ENCODE measurements at places on chromosomes 1 and 21.

DNA sequence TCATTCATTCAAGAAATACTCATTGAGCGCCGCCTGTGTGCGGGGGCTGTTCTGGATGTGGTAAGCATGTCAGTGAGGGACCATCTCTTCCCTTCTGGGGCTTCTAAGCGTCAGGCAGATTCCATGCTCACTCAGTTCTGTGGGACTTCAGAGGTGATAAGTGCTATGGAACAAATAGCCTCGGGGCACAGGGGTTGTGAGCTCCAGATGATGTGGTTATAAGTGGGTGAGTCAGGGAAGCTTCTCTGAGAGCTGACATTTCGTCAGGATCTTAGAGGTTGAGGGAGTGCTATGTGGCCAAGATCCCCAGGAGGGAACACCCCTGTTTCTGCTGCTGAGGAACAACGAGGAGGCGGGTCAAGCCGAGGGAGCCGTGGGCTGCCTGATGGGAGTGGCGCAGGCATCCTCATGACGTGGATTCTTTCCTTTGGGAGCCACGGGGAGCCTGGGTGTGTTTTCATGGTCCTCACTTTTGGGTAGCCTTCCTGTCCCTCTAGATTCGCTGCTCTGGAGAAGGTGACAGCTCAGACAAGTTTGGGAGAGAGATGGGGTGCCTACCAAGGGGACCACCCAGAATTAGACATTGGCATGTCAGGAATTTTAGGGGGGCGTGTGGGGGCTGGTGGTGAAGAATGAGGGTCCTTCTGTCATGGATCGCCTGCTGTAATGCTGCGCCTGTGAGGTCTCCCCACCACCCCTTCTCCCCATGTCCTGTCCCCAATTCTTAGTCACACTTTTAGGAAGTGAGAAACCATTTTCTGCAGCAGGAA, 38.5 kb downstream of the HUNK start:
- DNase-seq = no peak

- DNase-seq = no peak
Measured at GRCh38 chr1:22112554-22112953, 30.3 kb downstream of the WNT4 start.

GRCh38 chr1:198606020-198606438, 32.8 kb upstream of the PTPRC start:
- DNase-seq = no peak

GRCh38 chr1:194045416-194045815, 859.0 kb upstream of the B3GALT2 start:
- DNase-seq = no peak

DNA sequence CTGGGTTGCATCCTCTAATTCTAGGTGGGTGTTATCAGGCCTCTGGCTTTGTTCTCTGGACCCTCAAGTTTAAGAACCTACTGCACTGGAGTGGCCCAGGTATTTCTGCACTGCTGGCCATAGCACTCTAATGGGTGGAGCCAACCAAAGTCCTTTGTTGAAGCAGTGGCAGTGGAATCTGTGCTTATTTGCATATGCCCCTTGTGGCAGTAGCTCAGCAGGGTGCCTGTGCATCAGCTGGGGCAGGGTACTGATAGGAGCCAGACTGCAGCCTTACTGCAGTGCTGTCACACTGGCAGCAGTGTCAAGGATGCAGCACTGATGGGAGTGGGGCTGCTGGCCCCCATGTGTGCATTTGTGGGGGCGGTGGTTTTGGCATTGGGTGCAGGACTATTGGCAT, 660.6 kb downstream of the LRRIQ3 start:
- DNase-seq = no peak

- no peak for DNase-seq
Measured at GRCh38 chr1:10059342-10059718, 26.6 kb downstream of the UBE4B start.

- no peak for DNase-seq
Measured at GRCh38 chr1:117118137-117118536, 3.4 kb downstream of the TRIM45 start.

GRCh38 chr1:204920967-204921366, 50.3 kb downstream of the NFASC start:
- no peak for DNase-seq

GRCh38 chr1:145958734-145959133, 917 bp upstream of the LIX1L start:
- no peak for DNase-seq

DNA sequence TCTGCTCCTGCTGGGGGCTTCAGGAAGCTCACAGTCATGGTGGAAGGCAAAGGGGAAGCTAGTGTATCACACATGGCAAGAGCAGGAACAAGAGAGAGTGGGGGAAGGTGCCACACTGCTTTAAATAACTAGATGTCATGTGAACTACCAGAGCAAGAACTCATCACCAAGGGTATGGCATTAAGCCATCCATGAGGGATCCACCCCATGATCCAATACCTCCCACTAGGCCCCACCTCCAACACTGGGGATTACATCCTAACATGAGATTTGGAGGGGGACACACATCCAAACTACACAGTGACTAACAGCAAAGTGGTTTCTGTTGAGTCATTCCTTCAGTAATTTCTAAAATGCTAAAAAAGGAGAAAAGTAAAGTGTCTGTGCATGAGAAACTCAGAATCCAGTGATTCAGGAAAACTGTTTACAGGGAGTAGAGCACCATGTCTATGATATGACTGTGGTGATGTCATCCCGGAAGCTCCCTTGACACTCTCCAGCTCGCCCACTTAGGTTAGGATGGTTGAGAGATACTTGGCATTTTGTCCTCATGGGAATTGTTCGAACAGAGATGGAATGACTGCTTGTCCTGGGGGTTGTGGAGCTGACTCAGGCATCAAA, 50.3 kb downstream of the CHD1L start:
- DNase-seq = no peak

DNA sequence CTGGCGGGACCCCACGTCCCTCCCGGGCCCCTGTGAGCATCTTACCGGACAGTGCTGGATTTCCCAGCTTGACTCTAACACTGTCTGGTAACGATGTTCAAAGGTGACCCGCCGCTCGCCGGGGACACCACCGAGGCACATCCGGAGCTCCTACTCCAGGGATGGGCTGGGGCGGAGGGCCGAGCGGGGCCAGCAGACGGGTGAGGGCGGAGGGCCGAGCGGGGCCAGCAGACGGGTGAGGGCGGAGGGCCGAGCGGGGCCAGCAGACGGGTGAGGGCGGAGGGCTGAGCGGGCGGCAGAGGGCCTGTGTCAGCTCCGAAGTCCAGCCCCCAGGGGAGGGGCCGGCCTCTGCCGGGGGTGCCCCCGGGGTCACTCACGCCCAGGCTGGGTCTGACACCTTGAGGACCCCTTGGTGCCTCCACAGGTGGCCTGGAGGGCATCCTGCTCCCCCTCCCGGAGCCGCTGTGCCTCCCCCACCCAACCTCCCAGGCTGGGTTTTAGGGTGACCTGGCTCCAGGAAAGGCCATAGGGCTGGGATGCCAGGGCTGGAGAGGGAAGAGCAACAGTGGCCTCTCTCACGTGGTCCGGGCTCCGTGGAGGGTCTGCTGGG, 5.7 kb upstream of the TTLL10 start:
- DNase-seq = no peak

DNA sequence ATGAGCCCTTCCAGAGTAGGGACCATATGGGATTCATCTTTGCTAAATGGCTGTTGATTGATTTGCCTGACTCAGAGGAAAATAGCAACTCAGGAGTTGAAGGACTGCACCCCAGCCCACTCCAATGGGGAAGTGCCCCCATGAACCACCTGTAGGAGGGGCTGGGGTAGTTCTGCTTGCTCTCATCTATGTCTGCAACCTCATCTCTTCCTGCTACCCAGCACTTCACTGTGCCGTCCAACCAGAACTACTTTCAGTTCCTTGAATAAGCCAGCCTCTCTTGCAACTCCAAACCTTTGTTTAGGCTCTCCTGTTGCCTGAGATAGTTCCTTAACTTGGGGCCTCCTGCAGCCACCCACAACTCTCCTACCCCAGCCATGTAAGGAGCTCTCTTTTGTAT, 26.6 kb downstream of the BEND5 start:
- DNase-seq = no peak

GRCh38 chr1:1432274-1432950, 3.1 kb upstream of the VWA1 start:
- DNase-seq = no peak

DNA sequence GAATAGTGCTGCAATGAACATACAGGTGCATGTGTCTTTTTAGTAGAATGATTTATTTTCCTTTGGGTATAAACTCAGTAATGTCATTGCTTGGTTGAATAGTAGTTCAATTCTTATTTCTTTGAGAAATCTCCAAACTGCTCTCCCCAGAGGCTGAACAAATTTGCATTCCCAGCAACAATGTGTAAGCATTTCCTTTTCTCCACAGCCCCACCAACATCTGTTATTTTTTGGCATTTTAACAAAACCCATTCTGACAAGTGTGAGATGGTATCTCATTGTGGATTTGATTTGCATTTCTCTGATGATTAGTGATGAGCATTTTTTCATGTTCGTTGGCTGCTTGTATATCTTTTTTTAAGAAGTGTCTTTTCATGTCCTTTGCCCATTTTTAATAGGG, 21.9 kb upstream of the EEIG2 start:
- DNase-seq = no peak

DNA sequence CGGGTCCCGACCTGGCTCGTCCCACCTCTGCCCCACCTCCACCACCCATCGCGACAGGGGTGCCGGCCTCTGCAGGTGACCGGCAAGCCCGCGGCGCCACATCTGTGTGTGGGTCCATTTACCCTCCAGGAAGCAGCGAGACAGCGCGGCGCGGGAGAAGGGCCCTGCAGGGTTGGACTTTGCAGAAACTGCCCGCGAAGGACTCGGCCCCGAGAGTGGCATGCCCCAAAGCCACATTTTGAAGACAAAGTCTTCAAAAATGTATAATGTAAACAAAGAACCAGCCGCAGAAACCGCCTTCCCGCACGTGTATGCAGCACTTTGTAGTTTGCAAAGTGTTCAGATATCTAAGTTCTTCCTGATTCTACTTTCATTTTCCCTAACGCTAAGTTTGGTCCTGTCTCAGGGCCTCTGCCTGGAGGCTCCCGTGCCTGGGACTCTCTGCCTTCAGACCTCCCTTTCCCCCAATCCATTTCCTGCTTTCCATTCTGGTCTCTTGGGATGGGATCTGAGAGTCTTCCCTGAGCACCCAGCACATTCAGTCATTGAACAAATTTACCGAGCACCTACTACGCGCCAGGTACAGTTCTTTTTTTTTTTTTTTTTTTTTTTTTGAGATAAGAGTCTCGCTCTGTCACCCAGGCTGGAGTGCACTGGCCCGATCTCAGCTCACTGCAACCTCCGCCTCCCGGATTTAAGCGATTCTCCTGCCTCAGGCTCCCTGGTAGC, 524 bp upstream of the TMCO4 start:
- DNase-seq = peak; percentile 21

DNA sequence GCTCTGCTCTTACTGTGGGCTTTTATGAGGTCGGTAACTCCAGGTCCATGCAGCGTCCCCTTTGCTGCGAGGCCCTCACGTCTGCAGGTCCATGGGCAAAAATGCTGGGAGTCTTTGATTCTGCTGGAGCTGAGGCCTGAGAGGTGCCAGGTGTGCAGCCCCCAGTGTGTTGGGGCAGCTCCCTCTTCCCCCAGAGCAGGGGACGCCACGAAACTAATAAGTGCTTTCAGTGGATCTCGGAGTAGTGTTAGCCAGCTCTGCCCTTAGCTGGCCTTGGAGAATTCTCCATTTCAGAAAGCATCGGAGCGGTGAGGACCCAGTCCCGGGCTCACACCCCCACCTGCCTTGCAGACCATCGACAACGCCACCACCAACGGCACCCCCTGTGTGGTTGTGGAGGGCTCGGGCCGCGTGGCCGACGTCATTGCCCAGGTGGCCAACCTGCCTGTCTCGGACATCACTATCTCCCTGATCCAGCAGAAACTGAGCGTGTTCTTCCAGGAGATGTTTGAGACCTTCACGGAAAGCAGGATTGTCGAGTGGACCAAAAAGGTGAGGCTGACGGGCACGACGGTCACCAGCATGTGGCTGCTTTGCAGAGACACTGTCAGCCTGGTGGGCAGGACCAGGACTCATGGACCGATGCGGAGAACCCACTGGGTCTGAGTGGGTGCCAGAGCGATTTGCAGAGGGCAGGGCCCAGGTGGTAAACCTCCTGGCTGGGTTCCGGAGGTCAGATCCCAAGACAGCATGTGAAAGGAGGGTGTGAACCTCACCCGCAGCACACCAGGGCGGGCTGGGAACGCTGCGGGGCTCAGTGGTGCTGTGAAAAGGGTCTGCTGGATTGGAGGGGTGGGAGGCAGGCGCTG, 25.5 kb downstream of the TRPM2 start:
- DNase-seq = no peak

- DNase-seq = no peak
Measured at GRCh38 chr1:153347856-153348255, 785 bp downstream of the PGLYRP4 start.

DNA sequence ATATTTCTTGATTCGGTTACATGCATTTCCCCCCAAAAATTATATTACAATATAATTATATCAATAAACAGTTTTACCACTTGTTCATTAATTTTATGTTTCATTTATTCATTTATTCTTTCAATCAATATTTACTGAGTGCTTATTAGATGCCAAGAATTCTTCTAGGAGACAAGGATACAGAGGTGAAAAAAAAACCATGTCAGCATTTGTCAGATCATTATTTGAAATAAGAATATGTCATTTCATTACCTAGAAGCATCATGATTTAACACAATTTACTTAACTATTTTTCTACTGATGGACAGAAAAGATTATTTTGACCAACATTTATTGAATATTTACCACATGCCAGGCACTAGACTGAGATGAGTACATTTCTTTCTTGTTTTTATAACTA, 512.7 kb downstream of the LMO4 start:
- no peak for DNase-seq

GRCh38 chr1:151367658-151368392, 4.7 kb downstream of the SELENBP1 start:
- DNase-seq = no peak

DNA sequence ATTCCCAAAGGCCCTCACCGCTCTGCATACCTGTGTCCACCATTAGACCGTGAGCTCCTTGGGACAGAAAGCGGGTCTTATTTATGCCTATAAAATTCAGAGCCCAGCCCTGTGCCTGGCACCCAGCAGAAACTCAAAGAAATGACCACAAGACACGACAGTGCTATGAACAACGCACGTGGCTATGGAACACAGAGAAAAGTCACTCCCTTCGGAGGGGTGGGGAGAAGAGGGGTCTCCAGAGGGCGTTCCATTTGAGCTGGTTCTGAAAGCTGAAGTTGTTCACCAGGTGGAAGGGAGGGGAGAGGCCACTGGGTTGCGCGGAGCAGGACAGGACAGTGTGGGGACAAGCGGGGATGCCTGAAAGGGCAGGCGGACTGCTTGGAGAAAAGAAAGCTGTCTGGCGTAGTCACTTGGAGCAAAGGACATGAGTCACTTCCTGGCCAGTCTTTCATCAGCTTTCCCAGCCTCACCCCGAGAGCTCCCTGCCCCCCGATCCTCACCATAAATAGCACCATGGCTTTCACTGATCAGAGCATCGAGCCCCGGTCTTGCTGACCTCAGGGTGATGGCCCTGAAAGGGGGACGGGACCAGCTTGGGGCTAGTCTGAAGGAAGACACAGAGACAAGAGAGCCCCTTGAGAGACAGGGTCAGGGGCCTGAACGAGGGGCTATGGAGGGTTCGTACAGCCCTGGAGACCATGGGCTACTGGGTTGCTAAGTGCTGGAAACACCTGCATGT, 28.5 kb downstream of the ECE1 start:
- no peak for DNase-seq

All from natural killer cell (primary cell).